ENCODE measurements at places on chromosomes 7 and 10.

- no peak for ATAC-seq
Observed at GRCh38 chr7:84372712-84373111, 178.1 kb upstream of the SEMA3A start.

DNA sequence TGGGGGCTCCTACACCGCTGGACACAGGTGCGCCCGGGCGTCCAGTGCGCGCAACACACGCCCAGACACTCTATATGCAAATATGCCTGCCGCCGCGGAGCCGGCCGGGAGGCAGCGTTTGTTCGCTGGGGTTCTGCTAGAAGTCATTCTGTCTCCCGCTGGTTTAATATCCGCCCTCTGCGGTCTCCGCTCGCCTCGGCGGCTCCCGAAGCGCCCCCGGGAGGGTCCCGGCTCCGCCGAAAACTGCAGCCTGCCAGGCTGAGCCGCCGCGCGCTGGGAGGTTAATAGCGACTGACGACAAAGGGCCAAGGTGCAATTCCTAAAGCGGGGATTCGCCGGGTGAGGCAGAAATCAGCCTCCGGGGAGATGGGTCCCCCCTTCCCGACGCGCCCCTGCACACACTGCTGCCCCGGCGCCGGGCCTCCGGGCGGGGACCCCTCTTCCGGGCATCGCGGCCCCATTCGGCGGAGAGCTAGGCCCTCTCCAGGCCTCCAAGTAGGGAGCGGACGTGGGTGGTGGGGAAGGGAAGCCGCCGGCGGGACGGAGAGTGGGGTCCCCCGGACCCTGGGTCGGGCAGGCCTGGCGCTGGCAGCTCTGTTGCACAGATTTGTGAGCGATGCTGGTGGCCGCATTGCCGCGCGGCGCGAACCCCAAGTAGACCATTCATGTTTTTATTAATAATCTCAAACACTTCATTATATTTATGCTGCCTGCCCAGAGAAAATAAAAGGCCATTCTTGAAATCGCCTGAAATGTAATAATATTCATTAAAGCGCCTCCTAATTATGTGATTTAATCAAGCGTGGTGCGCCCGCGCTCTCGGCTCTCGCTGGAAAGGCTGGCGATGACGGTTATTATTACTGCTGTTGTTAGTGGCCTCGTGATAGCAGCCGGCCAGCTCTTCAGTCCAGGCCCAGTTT lies 9.1 kb downstream of the EN2 start:
- peak; percentile 31 for ATAC-seq

DNA sequence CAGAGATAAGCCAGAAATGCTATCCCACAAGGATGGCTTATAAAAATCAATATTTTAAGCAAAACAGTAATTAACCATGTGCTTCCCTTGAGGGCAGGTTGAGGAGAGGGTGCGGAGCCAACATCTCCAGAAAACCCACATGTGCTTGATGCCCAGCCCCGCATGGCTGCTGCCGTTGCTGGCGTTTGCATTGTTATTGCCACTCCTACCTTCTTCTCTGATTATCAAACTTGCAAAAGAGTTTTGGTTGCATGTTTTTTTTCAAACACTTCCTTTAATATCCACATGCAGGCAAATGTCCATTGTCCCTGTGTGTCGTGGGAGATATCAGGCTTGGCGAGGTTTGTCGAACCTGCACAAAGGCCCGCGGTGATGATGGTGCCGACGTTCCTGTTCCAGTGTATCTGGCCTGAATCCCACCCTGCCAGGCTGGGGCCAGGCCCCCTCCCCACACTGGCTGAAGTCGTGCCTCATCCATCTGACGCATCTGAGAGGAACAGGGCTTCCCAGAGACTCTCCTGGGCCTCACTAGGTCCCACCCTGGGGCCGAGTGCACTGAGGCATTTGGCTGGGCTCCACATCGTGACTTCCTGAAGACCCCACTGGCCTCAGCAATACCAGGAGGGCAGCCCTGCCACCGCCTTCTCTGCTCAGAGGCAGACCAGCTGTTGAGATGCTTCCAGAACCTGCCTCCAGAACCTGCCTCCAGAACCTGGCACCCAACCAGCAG lies 40.9 kb downstream of the TCERG1L start:
- no peak for ATAC-seq

DNA sequence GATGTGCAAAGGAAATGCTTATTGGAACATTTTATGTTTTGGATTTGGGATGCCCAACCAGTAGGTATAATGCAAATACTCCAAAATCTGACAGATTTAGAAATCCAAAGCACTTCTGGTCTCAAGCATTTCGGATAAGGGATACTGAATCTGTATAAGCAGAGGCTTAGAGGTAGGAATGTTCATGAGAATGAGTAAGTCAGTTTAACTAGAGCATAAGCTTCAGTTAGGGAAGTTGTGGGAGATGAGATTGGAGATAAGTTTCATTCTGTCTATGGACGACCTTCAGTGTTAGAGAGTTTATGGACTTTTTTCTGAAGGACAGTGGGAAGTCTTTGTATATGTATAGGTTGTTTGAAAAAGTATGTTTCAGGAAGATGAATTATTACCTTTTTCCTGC lies 10.4 kb downstream of the TAX1BP1 start:
- no peak for ATAC-seq

GRCh38 chr7:35334506-35334905 lies 80.6 kb upstream of the TBX20 start:
- ATAC-seq, result no peak

GRCh38 chr10:102644646-102645387 lies 538 bp downstream of the TRIM8 start:
- ATAC-seq, result peak; percentile 6

GRCh38 chr10:43000651-43001426 lies 76.0 kb upstream of the RET start:
- ATAC-seq, result no peak

- no peak for ATAC-seq
Observed at GRCh38 chr10:34667177-34667576, 147.9 kb downstream of the PARD3 start.

DNA sequence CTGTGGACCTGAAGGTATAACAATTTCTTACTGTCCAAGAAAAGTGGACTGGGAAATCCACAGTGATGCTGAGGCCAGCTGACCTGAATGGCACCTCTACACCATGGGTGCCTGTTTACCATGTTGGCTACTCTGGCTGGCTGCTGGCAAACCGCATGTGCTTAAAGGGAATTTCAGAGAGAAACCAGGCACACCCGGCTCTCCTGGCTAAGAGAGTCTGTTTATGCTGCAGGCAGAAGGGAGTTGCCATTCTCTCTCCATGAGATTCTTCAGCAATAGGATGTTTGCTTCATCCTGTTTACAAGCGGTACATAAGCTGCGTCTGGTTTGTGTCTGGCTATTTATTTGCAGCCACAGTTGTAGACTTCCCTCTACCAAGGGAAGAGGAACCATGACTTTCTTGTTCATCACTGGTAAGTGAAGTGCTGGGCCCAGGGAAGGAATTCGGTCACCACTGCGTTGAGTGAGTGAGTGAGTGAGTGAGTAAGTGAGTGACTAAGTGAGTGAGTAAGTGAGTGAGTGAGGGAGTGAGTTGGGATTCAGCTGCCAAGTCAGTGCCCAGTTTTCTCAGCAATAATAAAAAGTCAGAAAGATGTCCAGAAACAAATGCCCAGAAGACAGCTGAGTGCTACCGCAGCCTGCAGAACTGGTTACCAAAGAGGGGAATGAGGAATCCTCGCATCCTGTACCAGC lies 90.4 kb downstream of the COBL start:
- ATAC-seq, result peak; percentile 57

GRCh38 chr7:76282344-76283253 lies 19.9 kb upstream of the HSPB1 start:
- ATAC-seq, result peak; percentile 33

- no peak for ATAC-seq
Observed at GRCh38 chr10:86344714-86345161, 21.9 kb downstream of the GRID1 start.

Measured in activated T-helper 17 cell treated with anti-CD3 and anti-CD28 coated beads, Interleukin-2, amount 50 U/mL, for 72 hours (primary cell).